Activated CD8-positive, alpha-beta memory T cell treated with anti-CD3 and anti-CD28 coated beads for 36 hours (primary cell): ENCODE measurements at places on chromosomes 5 and 9. TPM values are rescaled to one million over a fixed set of nuclear protein-coding genes. Genes with fewer than 3 reads are reported as not detected.

FGF1 gene
- not detected for total RNA-seq

NELFB gene
- total RNA-seq = 70.9 TPM

ARHGEF37 gene
- 0.23 TPM for total RNA-seq

LCNL1 gene
- 0.10 TPM for total RNA-seq

SPINK7 gene
- not detected for total RNA-seq

DAB2 gene
- total RNA-seq = not detected

UCK1 gene
- total RNA-seq = 24.3 TPM

COL23A1 gene
- 0.13 TPM for total RNA-seq
